ENCODE measurements at places on chromosomes 6 and 20.

DNA sequence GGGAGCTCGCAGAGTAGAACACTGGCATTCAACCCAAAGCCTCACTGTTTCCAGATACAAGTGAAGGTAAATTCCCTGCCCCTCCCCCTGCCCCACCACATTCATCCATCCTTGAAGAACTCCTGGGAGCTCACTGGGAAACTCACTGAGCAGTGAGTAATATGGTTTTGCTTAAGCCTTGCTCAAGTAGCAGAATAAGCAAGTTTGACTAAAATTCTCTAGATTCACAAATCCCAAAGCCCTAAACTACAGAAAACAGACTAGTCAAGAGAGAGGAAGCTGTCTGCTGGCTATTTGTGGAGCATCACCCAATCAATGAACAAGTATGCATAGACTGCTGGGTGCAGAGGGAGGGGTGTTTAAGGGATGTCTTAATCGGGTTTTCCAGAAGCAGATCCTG is 82.1 kb downstream of the UNC5CL start:
- DNase-seq: no peak

- no peak for DNase-seq
Observed at GRCh38 chr20:52251136-52251700, 59.6 kb upstream of the ZFP64 start.

DNA sequence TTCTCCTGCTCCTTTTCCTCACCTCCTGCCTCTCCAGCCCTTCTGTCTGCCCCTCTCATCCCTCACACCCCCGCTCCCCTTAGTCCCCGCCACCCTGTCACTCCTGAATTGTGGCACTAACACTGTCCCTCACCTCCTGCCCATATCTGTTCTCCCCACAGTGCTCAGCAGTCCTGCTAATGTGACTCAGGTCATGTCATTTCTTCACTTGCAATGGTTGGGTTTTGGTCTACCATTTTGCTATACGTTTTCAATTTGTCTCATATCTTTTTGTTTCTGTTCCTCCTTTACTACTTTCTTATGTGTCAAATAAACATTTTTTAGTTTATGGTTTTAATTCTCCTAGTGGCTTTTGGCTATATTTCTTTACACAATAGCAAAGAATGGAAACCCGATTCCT is 1.3 kb upstream of the HLA-B start:
- no peak for DNase-seq

GRCh38 chr6:9646342-9647070 is 768.4 kb downstream of the TFAP2A start:
- DNase-seq: no peak

GRCh38 chr20:64212755-64213154 is 42.8 kb upstream of the PCMTD2 start:
- DNase-seq: no peak

DNA sequence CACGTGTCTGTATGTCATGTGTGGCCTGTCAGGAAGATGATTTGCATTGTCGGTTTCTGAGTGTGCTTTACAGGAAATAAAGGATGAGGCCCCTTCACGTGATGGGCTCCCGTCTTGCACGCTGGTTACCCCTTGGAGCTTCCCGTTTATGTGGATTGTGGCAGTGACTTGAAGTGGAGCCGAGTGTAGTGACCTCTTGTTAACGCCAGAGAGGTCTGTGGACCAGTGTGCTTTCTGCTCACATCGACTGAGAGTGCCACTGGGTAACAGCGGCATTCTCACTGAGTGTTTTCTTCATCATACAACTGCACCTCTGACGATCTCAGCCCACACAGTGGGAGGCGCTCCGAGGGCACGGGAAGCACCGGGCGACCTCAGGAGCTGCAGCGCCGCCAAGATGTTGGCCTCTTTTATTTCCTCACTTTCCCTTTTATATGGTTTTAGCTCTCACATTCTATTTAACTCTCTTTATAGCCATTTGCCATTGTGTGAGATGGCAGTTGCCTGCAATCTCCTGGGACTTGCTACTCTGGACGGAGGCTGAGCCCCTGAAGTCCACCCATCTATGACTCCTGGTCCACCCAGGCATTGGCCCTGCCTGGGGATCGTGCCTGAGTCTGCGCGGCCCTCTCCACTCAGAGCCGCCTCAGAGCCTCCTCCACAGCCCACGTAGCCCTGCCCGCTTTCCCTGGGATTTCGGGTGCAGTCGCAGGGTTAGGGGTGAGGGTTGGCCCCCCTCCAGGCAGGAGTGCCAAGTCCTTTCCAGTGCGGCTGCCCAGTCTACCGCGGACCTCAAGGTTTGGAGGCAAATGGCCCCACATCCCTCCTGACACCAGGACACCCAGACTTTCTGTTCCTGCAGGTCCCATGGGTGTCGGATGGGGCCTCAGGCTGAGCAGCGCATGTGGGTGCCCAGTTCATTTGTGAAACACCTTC is 238.9 kb downstream of the ERMARD start:
- peak; percentile 10 for DNase-seq

- DNase-seq: no peak
Observed at GRCh38 chr20:34389206-34389953, 26.3 kb downstream of the ITCH start.

- no peak for DNase-seq
Observed at GRCh38 chr6:166615059-166615770, 11.8 kb downstream of the RPS6KA2 start.

GRCh38 chr6:98759459-98759858 is 74.9 kb upstream of the POU3F2 start:
- DNase-seq: no peak
